Common myeloid progenitor, CD34-positive (primary cell): ENCODE measurements at places on chromosomes 16 and 17.

DNA sequence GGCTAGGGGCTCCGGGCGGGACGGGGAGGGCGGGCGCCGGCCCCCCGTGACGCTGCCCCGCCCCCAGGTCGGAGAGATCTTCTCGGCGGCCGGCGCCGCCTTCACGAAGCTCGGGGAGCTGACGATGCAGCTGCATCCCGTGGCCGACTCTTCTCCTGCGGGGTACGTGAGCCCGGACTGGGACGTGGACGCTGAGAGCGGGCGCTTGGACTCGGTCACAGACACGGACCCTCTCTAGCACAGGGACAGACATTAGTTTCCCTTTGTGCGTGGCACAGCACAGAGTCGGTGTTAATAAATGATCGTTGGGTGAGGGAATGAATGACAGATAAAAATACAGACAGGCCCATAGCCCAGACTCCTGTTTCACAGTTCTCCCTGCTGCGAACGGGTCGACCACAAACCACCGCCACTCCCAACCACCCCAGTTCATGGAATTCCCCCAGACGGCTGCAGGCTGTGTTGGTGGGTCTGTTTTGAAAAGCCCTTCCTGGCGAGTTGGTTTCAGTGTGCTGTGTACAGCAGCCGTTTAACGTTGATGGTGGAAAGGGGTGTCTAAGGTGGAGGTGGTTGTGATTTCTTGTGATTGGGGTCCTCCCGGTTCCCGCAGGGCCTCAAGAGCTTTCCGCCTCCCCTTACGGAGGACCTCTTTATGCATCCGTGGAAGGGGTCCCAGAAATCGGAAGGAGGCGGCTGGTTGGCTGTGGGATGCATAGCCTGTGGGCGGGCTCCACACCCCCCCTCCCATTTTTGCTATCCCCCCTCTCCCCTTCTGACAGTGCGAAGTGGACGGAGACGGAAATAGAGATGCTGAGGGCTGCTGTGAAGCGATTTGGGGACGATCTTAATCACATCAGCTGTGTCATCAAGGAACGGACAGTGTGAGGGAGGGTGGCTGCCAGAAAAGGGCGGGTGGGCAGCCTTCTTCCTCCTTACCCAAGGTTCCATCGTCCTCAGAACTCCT is 2.9 kb downstream of the RNASEK start:
- peaks cover 3% of the 10 kb centered on the region for H3K36me3 ChIP-seq
- H3K4me3 ChIP-seq: peak overlapping the region; percentile 84
- peaks cover 70% of the 10 kb centered on the region for H3K4me1 ChIP-seq
- peak; percentile 96 for DNase-seq
- H3K27ac ChIP-seq: peak overlapping the region; percentile 81

- peak; percentile 55 for DNase-seq
- H3K4me3 ChIP-seq: peak overlapping the region; percentile 45
- peaks cover 6% of the 10 kb centered on the region for H3K4me1 ChIP-seq
- no peaks in the 10 kb centered on the region for H3K27me3 ChIP-seq
- H3K27ac ChIP-seq: peak overlapping the region; percentile 96
Measured at GRCh38 chr17:82272495-82273326, 789 bp downstream of the CSNK1D start.

- peaks cover 8% of the 10 kb centered on the region for H3K36me3 ChIP-seq
- peaks cover 7% of the 10 kb centered on the region for H3K4me1 ChIP-seq
- H3K27ac ChIP-seq: no peak overlapping the region
- no peaks in the 10 kb centered on the region for H3K27me3 ChIP-seq
- no peak overlapping the region for H3K4me3 ChIP-seq
Measured at GRCh38 chr17:83013779-83014117, 65.7 kb upstream of the METRNL start.

DNA sequence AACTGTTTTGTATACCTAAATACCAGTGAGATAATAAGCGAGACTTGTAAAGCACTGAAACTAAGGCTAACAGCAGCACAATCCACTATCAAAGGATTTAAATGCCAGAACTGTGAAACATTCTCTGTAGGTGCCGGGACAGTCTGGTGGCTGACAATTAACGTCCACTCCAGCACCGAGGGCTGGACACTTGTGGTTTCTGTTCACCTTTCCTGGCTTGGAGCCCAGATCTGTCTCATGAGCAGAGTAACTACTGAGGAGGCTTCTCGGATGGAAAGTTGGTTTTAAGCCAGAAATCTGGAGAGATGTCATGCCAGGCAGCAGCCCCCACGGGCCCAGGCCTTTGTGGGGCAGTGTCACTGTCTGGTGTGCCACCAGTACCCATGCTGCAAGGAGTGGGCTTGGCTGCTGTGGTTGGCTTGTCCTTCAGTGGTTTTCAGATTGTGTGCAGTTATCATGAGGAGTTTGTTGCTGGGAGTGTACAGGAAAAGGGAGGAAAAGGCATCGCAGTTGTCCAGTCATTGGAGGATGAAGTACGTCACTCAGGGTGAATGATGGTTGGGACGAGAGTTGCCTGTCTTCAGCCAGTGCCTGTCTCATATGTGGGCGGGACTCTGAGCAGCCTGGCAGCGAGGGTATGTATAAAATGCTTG is 35.5 kb downstream of the UBN1 start:
- no peak for DNase-seq
- peaks cover 87% of the 10 kb centered on the region for H3K36me3 ChIP-seq
- H3K4me1 ChIP-seq: no peaks in the 10 kb centered on the region
- no peak overlapping the region for H3K4me3 ChIP-seq

- H3K27me3 ChIP-seq: no peaks in the 10 kb centered on the region
- H3K36me3 ChIP-seq: peaks cover 48% of the 10 kb centered on the region
- no peak for DNase-seq
- no peak overlapping the region for H3K27ac ChIP-seq
- peaks cover 27% of the 10 kb centered on the region for H3K4me1 ChIP-seq
- H3K4me3 ChIP-seq: no peak overlapping the region
Measured at GRCh38 chr16:2212362-2213324, 2.0 kb upstream of the BRICD5 start.

GRCh38 chr16:64541621-64542020 is 580.2 kb downstream of the CDH11 start:
- no peak overlapping the region for H3K27ac ChIP-seq
- no peaks in the 10 kb centered on the region for H3K4me1 ChIP-seq
- no peak overlapping the region for H3K4me3 ChIP-seq
- DNase-seq: no peak
- no peaks in the 10 kb centered on the region for H3K27me3 ChIP-seq
- H3K36me3 ChIP-seq: no peaks in the 10 kb centered on the region
